ENCODE measurements at places on chromosomes 3 and 15. TPM values are rescaled to one million over a fixed set of nuclear protein-coding genes. Genes with fewer than 3 reads are reported as not detected.

GRCh38 chr3:138408751-138409570 is 25.5 kb upstream of the ESYT3 start:
- no peak overlapping the region for H3K4me3 ChIP-seq
- peaks cover 11% of the 10 kb centered on the region for H3K36me3 ChIP-seq
- peaks cover 24% of the 10 kb centered on the region for H3K27me3 ChIP-seq
- no peaks in the 10 kb centered on the region for H3K4me1 ChIP-seq
- H3K27ac ChIP-seq, result no peak overlapping the region

GRCh38 chr15:89136078-89136806 is 48.0 kb downstream of the ABHD2 start:
- no peaks in the 10 kb centered on the region for H3K36me3 ChIP-seq
- H3K4me3 ChIP-seq, result no peak overlapping the region
- DNase-seq, result no peak
- H3K4me1 ChIP-seq, result peaks cover 28% of the 10 kb centered on the region
- peak overlapping the region; percentile 8 for H3K27ac ChIP-seq

DNA sequence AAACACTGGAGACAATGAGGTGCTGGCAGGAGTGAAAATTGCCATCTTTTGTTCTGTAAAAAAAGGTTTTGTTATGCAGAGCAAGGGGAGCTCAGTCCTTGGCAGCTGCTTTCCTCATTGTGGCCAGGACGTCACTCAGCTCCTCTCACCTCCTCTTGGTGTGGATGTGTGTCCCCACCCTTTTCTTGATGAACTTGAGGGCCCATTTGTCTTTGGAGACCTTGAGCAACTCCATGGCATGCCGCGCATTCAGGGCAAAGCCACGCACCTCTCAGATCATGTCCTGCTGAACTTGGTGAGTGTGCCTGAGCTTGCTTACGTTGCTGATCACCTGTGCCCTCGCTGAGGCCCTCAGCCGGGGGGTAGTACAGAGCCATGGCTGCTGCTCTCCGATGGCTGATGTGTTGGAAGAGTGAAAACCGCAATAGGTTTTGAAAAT is 24.5 kb upstream of the BDH1 start:
- H3K27me3 ChIP-seq, result peaks cover 4% of the 10 kb centered on the region
- DNase-seq, result no peak
- peaks cover 1% of the 10 kb centered on the region for H3K36me3 ChIP-seq
- H3K4me1 ChIP-seq, result peaks cover 1% of the 10 kb centered on the region
- H3K4me3 ChIP-seq, result no peak overlapping the region

GRCh38 chr3:176155012-176155411 is 1042.3 kb downstream of the TBL1XR1 start:
- H3K27ac ChIP-seq, result peak overlapping the region; percentile 63
- no peak for DNase-seq
- no peak overlapping the region for H3K4me3 ChIP-seq
- H3K27me3 ChIP-seq, result no peaks in the 10 kb centered on the region

DNA sequence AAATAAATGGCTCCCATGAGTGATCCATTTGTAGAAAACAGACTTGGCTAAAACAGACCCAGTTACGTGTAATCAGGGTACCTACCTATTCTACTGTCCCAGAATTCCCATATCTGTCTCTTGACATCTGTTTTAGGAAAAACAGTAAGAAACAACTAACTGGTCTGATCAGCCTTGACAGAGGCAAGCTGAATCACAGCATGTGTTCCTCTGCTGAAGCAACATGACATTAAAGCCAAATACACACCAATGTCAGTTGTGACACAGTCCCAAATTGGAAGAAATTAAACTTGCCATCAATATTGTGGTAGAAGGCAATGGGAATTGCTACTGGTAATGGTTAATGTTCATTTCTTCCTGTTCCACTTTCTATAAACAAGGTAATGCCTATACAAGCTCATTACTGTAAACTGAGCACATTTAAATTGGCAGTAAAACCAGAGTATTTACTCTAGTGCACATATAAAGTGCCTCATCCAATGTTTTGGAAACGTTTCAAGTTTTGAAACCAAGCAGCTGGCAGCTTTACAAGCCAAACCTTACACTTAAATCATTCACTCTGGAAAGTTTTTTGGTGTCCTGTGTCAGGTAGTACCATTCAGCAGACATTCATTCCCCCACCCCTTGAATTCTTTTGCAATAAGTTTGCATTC is 27.0 kb downstream of the ALDH1A2 start:
- H3K4me1 ChIP-seq, result peaks cover 11% of the 10 kb centered on the region
- no peaks in the 10 kb centered on the region for H3K36me3 ChIP-seq

DNA sequence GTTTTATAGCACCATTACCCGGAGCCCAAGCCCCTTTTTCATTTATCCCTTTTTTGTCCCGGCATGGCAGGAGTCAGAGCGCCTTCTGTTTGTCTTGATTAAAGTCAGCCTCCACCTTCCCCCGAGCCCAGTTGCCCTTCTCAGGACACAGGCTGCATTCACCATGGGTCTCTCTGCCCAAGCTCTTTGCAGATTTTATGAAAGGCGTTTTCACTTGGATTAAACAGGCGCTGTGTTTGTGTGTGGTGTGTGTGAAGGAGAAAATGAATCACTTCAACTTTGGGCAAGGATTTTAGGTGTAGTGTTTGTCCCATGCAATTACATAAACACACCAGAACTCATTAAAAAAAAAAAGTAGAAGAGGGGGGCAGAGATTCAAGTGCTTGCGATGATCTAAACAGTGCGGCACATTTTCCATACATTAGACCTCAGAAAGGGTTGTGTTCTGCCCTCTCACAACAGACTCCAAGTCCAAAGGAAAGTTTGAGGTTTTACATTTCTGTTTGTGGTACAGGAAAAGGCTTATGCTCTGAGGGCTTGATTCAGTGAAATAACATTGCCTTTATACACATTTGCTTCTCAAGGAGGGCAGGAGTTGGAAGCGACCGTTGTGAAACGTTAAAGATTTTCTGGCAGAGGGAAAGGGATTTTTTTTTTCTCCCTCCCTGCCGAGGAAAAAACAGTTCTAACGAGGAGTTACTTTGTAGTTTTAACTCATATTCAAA is 14.5 kb upstream of the IL16 start:
- H3K27ac ChIP-seq, result no peak overlapping the region
- H3K36me3 ChIP-seq, result no peaks in the 10 kb centered on the region
- DNase-seq, result no peak
- no peak overlapping the region for H3K4me3 ChIP-seq
- H3K4me1 ChIP-seq, result no peaks in the 10 kb centered on the region
- peaks cover 39% of the 10 kb centered on the region for H3K27me3 ChIP-seq

DNA sequence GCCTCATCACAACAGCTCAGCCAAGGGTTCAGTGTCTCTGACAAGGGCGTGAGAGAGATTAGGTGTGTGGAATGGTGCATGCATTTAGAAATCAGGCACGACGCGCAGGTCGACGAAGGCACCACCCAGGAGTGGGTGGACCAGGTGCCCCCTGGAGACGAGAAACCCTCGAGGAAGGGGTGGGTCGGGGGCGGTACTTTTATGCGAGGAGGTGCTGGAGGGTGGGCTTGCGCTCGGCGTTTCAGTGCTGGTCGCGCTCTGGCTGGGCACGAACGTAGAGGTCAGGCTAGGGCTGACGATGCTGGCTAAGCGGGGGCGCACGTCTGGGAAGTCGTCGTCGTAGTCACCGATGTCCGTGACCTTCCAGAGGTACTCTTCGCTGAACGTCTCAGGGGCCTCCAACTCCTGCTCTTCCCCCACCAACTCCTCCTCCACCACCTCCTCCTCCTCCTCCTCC is 393 bp downstream of the ERICH6 start:
- no peaks in the 10 kb centered on the region for H3K4me1 ChIP-seq
- H3K4me3 ChIP-seq, result peak overlapping the region; percentile 96
- no peaks in the 10 kb centered on the region for H3K27me3 ChIP-seq

DNA sequence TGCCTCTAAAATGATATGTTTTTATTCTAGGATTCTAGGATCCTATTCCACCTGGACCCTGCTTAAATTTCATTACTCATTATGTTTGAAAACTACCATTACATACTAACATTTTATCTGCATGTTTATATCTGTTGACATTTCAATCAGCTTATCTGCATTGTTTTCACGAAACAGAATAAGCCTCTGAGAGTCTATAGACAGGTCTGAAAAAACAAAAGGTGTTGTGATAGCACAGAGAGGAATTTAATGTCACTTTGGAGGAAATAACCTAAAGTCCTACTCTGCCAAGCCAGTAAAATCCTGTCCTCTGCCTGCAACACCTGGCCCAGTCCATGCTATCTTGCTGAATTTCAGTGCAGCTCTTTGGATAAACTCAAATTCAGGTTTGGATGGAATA is 315.2 kb downstream of the ZBTB20 start:
- no peak overlapping the region for H3K4me3 ChIP-seq
- DNase-seq, result no peak
- no peak overlapping the region for H3K27ac ChIP-seq
- H3K36me3 ChIP-seq, result no peaks in the 10 kb centered on the region
- H3K27me3 ChIP-seq, result peaks cover under 1% of the 10 kb centered on the region

- DNase-seq, result no peak
- H3K4me3 ChIP-seq, result no peak overlapping the region
- no peaks in the 10 kb centered on the region for H3K36me3 ChIP-seq
- no peaks in the 10 kb centered on the region for H3K4me1 ChIP-seq
- H3K27me3 ChIP-seq, result peaks cover 40% of the 10 kb centered on the region
- H3K27ac ChIP-seq, result no peak overlapping the region
Observed at GRCh38 chr3:75610773-75611172, 53.4 kb upstream of the FRG2C start.

DNA sequence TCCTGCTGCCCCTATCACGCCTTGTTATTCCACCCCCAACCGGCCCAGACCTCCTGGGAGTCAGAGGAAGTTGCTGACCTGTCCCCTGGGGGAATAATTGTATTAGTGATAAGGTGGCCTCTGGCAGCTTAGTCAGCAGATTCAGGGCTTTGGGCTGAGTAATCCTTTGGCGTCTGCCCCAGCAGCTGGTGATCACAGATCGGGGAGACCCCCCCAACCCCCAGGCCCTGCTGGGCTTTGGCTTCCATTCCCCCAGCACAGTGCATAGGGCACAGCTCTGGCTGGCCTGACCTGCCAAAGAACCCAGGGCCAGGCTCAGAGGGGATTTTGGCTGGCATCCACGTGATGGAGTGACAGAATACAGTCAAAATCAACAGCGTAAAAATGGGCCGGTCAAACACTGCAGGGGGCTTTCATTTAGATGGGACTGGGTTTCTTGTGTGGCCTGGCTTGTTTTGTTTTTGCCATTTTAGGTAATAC is 3.9 kb upstream of the NR2E3 start:
- H3K36me3 ChIP-seq, result no peaks in the 10 kb centered on the region
- no peak for DNase-seq
- no peak overlapping the region for H3K27ac ChIP-seq
- peaks cover 33% of the 10 kb centered on the region for H3K27me3 ChIP-seq

The FOXB1 gene
- not detected for total RNA-seq

The CEMIP gene
- total RNA-seq, result 1.3 TPM

The SEMA5B gene
- 5.9 TPM for total RNA-seq

The TRPM1 gene
- total RNA-seq, result not detected

The GOLGA8O gene
- total RNA-seq, result 0.31 TPM
